ENCODE measurements at places on chromosomes 3 and 15. TPM values are rescaled to one million over a fixed set of nuclear protein-coding genes. Genes with fewer than 3 reads are reported as not detected.

Gene ACP3
- polyA plus RNA-seq = 86.3 TPM

DNA sequence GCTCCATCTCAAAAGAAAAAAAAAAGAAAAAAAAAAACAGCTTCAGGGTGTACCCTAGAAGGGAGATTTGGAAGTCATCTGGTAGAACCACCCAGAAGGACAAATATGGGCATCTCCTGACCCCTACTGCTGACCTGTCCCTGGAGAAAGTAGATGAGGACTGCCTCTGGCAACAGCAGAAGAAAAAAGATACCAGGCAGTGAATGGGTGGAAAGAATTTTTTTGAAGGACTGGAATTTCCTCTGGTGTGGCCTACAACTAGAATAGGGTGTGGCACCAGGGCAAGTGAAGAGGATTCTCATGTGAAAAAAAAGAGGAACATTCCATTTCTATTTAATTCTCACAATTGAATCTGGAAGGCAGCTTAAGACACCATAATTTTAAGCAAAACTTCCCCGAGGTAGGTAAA lies 3.1 kb downstream of the ANXA2 start:
- no peak for DNase-seq

Gene CLDN18
- polyA plus RNA-seq = 2.7 TPM

Gene A4GNT
- 1.8 TPM for polyA plus RNA-seq

DNA sequence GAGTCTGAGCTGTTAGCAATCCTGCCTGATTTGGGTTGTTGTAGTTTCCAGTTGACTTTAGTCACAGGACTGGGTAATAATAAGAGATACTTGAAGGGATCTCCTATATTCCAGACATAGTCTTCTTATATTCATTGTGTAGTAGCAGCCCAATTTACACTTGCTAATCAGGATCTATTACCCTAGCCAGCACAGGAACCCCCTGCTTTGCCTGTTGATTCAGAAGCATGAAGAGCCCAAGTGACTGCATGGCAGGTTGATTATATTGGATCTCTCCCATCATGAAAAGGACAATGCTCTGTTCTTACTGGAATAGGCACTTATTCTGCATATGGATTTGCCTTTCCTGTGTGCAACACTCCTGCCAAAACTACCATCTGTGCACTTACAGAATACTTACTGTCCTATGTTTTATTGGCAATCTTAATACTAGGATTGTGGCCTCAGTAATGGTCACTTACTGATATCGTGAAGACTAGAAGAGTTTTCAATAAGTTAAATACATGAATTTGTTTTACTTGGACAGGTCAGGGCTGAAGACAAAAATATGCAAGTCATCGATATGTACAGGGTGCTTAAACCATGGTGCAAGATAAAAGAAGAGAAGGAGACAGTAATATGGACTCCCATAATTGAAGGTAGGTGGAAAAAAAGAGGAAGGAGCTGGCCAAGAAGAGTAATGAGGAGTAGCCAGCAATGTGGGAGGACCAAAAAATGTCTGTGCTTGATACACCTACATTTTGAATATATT lies 304.1 kb downstream of the MCTP2 start:
- DNase-seq = no peak

Gene EPB42
- polyA plus RNA-seq = 0.80 TPM

DNA sequence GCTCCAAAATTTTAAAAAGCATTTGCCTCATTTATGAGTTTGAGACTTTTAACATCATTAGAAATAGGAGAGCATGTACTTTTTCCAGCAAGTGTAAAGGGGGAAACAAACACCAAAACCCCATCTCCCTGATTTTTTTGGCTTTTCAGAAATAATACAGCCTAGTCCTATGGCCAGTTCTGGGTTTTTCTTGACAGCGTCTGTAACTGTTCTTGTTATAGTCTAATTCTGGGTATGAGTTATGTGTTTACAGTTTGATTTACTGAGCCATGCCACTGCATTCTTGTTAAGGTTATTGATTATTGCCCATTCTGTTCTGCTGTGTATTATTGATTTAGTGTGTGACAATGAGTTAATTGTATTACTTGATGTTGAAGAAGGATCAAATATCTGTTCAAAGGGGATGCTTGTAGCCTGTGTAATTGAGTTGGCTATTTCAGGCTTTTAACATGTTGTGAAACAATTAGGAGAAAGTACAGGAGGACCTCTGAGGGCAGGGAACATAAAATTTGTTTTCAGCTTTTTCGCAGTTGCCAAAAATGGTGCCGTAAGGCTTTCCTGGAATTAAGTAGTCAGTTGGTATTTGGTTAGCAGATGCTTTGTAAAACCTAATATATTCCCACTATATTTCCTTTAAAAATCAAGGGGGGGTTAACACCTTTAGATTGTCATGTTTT lies 46.1 kb downstream of the MBNL1 start:
- no peak for DNase-seq

DNA sequence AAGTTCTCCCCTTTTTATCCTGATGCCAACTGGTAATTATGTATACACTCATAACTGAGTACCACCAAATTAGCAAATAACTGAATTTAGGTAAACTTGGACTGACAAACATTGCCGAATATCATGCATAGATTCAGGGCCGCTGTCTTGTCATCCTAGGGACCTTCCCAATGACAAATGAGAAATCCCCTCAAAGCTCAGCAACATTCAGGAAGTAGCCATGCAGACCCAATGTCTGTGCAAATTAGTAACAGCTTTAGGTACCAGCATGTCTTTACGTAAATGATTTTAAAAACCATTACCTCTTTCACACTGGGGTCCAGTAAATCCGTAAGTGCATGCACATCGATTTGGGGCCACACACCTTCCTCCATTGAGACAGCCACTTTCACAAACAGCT lies 49.5 kb downstream of the FBN1 start:
- no peak for DNase-seq

Gene JMJD7
- polyA plus RNA-seq = 13.6 TPM

DNA sequence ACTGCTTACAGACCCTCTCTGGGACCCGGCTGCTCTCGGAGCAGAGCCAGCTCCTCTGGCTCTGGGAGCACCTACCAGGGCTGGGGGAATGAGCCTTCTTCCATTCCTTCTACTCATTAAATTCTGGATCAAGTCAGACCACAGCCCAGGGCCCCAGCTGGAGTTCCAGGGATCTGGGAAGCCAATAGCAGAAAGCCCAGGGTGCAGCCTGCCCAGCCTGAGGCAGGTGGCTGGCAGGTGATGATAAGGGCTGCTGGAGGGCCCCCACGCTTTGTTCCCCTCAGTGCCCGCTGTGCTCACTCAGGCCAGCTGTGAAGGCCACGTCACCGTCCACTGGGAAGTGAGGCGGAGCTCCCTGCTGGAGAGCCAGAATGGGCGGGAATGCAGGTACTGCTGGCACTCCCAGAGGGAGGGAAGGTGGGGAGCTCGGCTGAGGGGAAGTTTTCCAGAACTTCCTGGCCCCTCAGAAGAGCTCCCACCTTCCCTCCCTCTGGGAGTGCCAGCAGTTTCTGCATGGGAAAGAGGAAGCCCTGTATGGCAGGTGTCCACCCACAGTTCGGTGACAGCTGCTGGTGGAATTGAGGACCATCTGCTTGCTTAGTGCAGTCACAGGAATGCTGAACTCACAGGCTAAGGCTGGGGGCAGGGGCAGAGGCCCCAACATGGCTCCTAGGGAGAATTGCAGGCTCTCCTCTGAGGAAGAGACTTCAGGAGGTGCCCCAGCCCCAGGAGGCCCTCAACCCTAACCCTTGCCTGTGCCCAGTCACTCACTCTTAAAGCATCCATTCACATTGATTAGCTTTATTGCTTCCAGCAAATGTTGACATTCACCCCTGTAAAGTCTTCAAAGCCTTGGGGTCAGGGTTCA lies 12.6 kb upstream of the RTP3 start:
- peak; percentile 41 for DNase-seq

DNA sequence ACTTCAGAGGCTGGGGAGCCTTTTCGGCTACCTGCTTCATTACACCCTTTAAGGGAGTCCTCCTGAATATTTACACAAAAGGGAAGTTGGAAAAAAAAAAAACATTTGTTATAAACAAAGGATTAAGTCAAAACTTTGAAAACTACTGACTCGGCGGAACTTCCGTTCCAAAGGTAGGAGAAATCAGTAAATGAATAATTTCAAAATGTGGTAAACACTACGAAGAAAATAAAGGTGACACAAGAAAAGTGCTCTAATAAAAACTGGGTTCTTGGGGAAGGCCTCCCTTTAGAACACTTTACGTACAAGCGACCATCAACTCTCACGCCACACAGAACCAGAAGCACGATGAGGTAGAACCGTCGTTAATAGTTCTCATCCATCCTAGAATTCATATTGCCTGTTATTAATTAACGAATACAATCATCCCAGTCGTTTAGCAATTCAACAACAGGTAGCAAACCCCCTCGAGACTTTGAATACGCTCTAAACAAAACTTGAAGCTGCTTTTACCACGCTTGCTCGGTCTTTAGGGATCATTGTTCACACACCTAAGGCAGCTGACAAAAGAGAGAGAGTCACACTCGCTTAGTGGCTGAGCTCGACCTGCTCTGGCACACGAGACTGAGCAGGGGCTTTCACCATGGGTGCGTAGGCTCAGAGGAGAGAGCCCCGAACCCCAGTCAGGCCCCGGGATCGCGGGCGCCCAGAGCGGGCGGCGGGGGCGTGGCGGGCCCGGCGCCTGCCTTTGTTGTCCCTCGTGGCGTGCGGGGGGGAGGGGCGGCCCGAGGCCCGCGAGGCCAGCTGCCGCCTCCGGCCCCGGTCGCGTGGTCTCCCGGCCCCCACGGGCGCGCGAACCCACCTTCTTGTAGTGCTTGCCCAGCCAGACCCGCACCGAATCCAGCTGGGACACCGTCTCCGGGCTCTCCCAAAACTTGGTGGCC lies 680 bp downstream of the SMARCC1 start:
- DNase-seq = peak; percentile 53

Gene HGD
- polyA plus RNA-seq = 97.3 TPM

Gene GABRR3
- polyA plus RNA-seq = 0.03 TPM

Gene CCR8
- not detected for polyA plus RNA-seq

Gene PSTPIP1
- 1.4 TPM for polyA plus RNA-seq

Gene GOLGA6A
- 0.27 TPM for polyA plus RNA-seq

- no peak for DNase-seq
Measured at GRCh38 chr3:10280571-10280970, 12.2 kb downstream of the GHRL start.

- DNase-seq = no peak
Measured at GRCh38 chr3:147688868-147689267, 279.7 kb downstream of the ZIC1 start.

DNA sequence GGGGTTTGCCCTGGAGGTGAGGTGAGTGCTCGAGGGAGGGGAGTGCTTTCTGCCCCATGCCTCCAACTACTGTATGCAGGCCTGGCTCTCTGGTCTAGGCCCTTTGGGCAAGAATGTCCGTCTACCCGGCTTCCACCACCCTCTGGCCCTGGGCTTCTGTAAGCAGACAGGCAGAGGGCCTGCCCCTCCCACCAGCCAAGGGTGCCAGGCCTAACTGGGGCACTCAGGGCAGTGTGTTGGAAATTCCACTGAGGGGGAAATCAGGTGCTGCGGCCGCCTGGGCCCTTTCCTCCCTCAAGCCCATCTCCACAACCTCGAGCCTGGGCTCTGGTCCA lies 9.4 kb downstream of the DLL4 start:
- DNase-seq = no peak

- DNase-seq = no peak
Measured at GRCh38 chr3:42804831-42805132, 492 bp upstream of the HIGD1A start.

GRCh38 chr3:113574213-113574612 lies 41.9 kb downstream of the SIDT1 start:
- DNase-seq = no peak

DNA sequence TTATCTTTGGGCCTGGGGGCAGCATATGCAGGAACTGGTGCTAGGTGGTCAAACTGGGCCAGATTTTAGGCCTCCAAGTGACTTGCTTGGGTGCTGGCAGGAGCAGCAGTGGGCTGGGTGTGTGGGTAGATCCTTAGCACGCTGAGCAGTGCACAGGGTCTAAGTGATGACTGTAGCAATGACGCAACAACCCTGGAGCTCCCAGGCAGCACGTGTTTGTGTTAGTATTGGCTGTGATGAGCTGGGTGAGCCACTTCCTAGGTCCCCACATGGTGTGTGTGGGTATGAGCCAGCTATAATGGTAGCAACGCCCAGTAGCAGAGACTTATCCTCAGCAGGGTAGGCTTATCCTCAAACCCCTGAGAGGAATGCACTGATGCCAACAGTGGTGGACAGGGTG lies 570.6 kb upstream of the ROBO1 start:
- no peak for DNase-seq

- no peak for DNase-seq
Measured at GRCh38 chr3:124516333-124516732, 213.9 kb upstream of the UMPS start.

DNA sequence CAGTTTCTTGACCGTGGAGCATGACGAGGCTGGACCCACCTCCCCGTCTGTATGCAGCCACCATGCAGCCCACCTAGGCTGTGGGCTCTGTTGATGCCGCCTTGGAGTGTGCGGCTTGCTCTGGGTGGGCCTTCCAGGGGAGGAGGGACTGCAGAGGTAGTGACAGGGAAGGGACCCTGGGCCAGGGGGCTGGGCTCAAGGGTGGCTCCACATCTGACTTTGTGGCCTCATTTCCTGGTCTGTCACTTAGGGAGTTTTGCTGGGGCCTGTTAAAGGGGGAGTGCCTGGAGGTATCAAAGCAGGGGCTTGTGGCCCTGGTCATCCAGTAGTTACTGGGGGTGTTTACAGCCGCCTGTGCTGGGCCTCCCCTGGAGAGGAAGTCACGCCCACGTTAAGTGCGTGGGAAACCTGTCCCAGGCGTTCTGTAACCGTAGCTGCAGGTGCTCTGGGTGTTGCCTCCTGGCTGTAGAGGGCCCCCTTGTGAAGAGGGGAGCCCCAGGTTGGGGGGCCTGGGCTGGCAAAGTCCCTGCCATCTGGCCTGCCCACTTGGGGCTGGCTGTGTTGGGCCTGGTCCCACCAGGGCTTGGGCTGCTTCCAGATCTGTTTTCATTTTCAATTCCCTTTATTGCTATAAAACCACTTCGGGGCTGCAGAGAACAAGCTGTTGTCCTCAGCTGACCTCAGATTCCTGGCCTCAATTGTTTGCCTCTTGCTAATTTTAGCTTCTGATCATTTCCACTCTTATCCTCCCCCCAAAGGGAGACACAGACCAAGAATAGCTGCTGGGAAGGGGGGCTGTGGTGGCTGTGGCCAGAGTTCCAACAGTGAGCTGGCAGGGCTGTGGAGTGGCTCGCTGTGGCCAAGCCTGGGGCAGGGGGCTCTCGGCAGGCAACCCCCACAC lies 26.5 kb downstream of the KLF13 start:
- DNase-seq = peak; percentile 69

DNA sequence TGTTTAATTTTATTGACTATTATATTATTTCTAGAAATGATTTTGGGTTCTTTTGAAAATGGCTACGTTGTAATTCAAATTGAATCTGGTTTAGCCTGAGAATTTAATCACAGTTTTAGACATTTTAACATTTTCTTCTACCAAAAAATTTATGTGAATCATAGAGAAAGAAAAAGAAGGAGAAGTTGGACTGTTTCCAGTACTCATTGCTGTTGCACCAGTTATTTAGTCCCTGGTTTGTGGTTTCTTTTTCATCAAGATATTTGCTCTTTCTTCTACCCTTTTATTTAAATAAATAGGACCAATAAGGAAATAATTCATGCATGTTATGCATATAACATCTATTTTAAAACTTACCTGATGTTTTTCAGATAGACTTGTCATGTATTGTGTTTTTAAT lies 1337.1 kb downstream of the ROBO1 start:
- DNase-seq = no peak

Gene ZBBX
- 5.7 TPM for polyA plus RNA-seq

All from left kidney (tissue), 8 donors.